Left lung (tissue), 14 donors: ENCODE measurements at places on chromosomes 2 and 18.

- H3K27me3 ChIP-seq, result peaks cover 23% of the 10 kb centered on the region
- H3K4me3 ChIP-seq, result no peak overlapping the region
- no peak for DNase-seq
- peaks cover 4% of the 10 kb centered on the region for H3K4me1 ChIP-seq
- H3K36me3 ChIP-seq, result no peaks in the 10 kb centered on the region
Observed at GRCh38 chr2:197801033-197801432, 3.4 kb upstream of the PLCL1 start.

- no peak overlapping the region for H3K4me3 ChIP-seq
- no peak for DNase-seq
- H3K4me1 ChIP-seq, result no peaks in the 10 kb centered on the region
- no peaks in the 10 kb centered on the region for H3K27me3 ChIP-seq
- no peak overlapping the region for H3K27ac ChIP-seq
Observed at GRCh38 chr18:56314396-56314795, 324.0 kb downstream of the TXNL1 start.

GRCh38 chr2:190860985-190861680 lies 19.5 kb upstream of the GLS start:
- no peaks in the 10 kb centered on the region for H3K36me3 ChIP-seq
- H3K4me3 ChIP-seq, result no peak overlapping the region
- no peak overlapping the region for H3K27ac ChIP-seq
- DNase-seq, result no peak
- H3K27me3 ChIP-seq, result no peaks in the 10 kb centered on the region

- H3K4me3 ChIP-seq, result no peak overlapping the region
- no peaks in the 10 kb centered on the region for H3K27me3 ChIP-seq
- no peaks in the 10 kb centered on the region for H3K36me3 ChIP-seq
- no peak for DNase-seq
- H3K4me1 ChIP-seq, result no peaks in the 10 kb centered on the region
Observed at GRCh38 chr18:52682260-52682659, 342.3 kb downstream of the DCC start.

DNA sequence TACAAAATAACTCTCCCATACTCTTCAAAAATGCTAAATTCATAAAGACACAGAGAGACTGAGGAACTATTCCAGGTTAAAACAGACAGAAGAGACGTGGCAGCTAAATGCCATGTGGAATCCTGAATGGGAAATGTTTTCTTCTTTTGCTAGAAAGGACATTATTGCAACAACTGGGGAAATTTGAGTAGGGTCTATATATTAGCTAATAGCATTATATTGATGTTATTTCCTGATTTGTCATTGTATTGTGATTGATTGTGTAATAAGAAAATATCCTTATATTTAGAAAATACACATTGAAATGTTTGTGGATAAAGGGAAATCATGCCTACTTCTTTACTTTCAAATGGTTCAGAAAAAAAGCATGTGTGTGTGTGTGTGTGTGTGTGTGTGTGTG lies 23.4 kb downstream of the PSTPIP2 start:
- DNase-seq, result no peak
- no peaks in the 10 kb centered on the region for H3K36me3 ChIP-seq
- peaks cover 3% of the 10 kb centered on the region for H3K4me1 ChIP-seq
- H3K27ac ChIP-seq, result no peak overlapping the region

GRCh38 chr2:134586326-134586965 lies 132.4 kb downstream of the TMEM163 start:
- DNase-seq, result no peak
- H3K27me3 ChIP-seq, result no peaks in the 10 kb centered on the region
- H3K36me3 ChIP-seq, result no peaks in the 10 kb centered on the region
- no peak overlapping the region for H3K4me3 ChIP-seq
- no peaks in the 10 kb centered on the region for H3K4me1 ChIP-seq
